ENCODE measurements at places on chromosomes 6 and 20.

- no peak for DNase-seq
These were observed 158.8 kb downstream of the CDH26 start for GRCh38 chr20:60117065-60117464.

- DNase-seq: no peak
These were observed 121.6 kb upstream of the GJE1 start for GRCh38 chr6:142011156-142011555.

- DNase-seq: no peak
These were observed 69.7 kb downstream of the CBLN4 start for GRCh38 chr20:55935448-55936208.

GRCh38 chr20:20009784-20010253, 7.3 kb upstream of the NAA20 start:
- DNase-seq: no peak

- no peak for DNase-seq
These were observed 25.3 kb downstream of the GMDS start for GRCh38 chr6:2220154-2220553.

DNA sequence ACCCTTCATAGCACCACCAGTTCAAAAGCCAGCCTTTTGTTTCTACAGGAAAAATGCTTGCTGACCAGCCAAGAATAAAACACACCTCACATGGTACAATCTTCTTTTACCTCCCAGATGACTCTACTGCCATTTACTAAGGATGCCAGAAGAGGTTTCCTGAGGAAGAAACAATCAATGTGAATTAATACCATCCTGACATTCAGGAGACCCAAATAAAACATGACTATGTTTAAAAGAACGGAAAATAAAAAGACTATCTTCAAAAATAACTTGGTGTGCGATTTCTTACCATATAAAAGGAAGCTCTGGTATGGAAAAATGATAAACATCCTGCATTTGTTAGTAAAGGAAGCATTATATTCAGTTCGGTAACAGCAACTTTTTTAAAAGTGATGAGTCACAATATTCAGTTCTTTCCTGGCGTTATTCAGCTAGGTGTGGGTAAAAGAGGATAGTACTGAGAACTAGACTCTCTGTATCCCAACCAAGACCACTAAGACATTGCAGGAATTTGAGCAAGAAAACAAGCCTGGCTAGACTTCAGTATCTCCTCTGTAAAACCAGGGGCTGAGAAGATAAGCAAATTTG, 16.3 kb downstream of the COL21A1 start:
- DNase-seq: no peak

- DNase-seq: no peak
These were observed 534.3 kb downstream of the COL12A1 start for GRCh38 chr6:74671558-74672025.

- no peak for DNase-seq
These were observed 101.8 kb upstream of the PREP start for GRCh38 chr6:105504706-105505105.

Measured in CD8-positive, alpha-beta T cell (primary cell).